Naive B cell (primary cell): ENCODE measurements at places on chromosomes 3 and 15. TPM values are rescaled to one million over a fixed set of nuclear protein-coding genes. Genes with fewer than 3 reads are reported as not detected.

DNA sequence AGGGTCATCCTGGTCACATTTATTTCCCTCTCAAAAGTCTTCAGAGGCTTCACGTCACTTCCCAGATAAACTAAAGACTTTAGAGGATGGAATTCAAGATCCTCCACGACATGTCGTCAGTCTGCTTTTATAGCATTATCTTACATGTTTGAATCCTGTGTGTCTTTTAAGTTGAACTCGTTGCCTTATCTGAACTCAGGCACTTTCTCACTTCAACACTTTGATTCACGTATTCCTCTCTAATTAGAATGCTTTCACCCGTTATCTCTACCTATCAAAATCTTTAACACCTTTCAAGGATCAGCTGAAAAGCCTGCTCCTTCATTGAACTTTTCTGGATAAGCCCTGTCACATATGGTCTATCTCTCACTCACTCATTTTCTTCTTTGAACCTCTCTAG, 97.1 kb downstream of the MAP2K5 start:
- DNase-seq, result no peak

- no peak for DNase-seq
Observed at GRCh38 chr15:53414167-53414566, 345.3 kb downstream of the WDR72 start.

DNA sequence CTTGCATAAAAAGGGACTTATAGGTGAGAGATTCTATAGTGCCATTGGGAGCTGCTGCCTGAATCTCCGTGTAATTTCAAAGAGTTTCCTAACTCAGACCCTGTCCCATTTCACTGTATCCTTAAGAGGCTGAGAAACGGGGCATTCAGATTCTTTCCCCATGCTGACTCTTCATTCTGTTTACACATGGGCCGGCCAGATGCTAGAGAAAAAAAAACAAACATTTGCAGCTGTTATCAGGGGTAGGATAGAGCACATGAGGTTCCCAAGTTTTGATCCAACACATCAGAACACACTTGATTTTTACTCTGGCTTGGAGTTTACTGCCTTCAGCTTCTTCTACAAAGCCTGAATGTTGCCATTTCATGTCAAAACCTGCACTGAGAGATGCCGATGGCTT, 215.9 kb upstream of the TPRG1 start:
- DNase-seq, result no peak

DNA sequence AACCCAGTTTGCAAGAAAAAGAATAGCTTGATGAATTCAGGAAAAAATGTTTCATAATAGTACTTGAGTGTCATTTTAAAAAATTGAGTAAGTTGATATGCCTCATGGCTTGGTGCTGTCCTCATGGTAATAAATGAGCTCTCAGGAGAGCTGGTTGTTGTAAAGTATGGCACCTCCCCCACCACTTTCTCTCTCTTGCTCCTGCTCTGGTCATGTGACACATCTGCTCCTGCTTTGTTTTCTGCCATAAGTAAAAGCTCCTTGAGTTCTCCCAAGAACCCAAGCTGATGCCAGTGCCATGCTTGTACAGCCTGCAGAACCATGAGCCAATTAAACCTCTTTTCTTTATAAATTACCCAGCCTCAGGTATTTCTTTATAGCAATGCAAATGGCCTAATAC, 108.8 kb upstream of the CRBN start:
- DNase-seq, result no peak

- DNase-seq, result no peak
Observed at GRCh38 chr15:71807125-71807629, 3.2 kb upstream of the NR2E3 start.

DNA sequence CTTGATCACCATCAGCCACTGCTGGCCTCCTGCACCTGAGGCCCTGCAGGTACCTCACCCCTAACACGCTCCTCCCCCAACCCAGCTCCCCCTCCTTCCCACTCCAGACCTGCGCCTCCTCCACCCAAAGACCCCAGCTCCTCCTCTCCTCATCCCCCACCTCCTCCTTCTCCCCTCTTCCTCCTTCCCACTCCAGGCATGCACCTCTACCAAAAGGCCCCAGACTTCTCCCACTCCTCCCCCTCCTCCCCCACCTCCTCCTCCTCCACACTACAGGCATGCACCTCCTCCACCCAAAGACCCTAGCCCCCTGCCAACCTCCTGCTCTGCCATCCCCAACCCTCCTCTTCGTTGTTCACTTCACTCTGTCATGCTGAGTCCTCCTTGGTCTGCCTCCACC, 42.7 kb downstream of the CYP11A1 start:
- no peak for DNase-seq

DNA sequence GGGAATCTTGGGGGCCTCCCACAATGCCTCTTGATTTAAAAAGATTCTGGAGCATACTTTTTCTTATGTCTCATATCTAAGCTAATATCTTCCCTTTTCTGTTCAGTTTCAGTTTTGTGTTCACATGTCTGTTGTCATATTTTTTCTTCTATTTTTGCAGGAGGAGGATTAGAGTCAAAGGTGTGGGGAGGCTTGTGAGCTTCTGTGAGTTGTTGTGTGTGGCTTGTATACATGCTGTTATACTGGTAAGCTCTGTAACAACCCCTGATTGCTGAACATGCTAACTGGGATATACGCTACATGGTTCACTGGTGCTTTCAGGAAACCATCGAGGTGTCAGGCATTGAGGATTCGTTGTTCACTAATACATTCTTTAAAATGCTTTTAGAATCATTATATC, 83.5 kb downstream of the SLC25A26 start:
- DNase-seq, result no peak

GRCh38 chr15:79677241-79677640, 219.6 kb downstream of the MTHFS start:
- no peak for DNase-seq

The GPR62 gene
- not detected for polyA plus RNA-seq

The PGBD4 gene
- 1.3 TPM for polyA plus RNA-seq

DNA sequence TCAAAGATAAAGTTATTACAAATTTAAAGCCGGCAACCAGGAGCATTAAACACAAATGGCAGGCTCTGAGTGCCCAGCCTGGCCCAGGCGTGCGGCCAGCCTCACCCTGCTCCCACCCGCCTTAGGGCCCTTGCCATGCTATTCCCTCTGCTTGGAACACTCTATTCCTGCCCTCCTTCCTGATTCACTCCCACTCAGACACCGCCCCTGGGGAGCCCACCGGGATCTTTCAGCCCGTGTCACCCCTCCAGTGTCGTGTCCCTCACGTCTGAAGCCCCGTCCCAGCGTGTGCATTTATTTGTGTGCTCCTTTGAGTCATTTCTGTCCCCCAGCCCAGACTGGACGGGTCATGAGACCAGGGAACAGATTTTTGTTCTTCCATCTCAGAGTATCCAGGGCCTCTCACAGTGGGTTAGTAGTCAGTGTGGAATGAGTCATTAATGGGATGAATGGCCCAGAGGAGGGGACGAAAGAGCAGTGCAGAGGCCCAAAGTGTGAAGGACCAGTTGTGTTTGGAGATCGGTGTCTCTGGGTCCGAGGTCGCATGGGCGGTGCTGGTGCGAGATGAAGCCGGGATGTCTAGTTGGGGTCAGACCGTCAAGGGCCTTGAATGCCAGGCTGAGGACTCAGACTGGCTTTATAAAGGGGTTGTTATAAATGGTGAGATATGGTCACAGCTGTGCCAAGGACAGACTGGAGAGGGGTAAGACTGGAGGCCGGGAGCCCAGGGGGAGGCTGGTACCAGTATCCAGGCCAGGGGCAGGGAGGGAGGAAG, 58.9 kb upstream of the SLC6A6 start:
- DNase-seq, result no peak

DNA sequence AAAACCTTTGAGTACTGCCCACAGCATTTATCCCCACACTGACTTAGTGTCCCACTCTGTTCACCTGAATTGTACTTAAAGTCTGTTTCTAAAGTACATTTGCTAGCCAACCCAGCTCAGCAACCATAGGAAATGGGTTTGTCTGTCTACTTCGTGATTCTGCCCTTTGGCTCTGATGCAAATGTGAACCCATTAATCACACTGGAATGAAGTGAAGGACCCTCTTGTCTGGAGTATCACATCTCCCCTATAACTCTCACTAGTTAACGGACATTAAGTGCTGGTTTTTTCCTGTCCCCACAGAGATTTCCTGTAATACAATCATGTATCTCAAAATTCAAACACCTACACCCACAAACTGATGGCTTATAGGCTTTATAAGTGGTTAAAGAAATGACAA, 20.5 kb downstream of the EID1 start:
- DNase-seq, result no peak

DNA sequence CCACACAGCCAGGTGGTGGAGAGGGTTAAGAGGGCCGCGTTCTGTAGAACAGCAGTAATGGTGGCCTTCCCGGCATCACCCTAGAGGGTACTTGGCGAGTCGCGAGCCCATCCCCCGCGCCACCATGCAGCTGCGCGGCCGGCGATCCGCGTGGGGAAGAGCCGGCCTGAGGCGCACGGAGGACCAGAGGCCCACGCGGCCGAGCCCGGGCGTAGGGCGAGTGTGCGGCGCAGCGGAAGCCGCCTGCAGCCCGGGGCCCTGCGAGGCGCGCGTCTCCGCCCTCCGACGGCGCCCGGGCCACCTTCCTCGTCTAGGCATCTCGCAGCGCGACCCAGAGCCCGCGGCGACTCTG, 423 bp downstream of the TKT start:
- peak; percentile 51 for DNase-seq

GRCh38 chr15:101617390-101617965, 34.7 kb downstream of the TM2D3 start:
- DNase-seq, result no peak

- DNase-seq, result no peak
Observed at GRCh38 chr3:139718415-139718814, 40.6 kb upstream of the NMNAT3 start.

The TRPM1 gene
- not detected for polyA plus RNA-seq

The TICRR gene
- not detected for polyA plus RNA-seq

The RHOV gene
- polyA plus RNA-seq, result not detected

GRCh38 chr3:123696808-123697207, 112.0 kb upstream of the HACD2 start:
- no peak for DNase-seq

The NR1I2 gene
- 0.65 TPM for polyA plus RNA-seq

- DNase-seq, result no peak
Observed at GRCh38 chr3:58027704-58028317, 19.6 kb downstream of the FLNB start.

The GUCA1C gene
- not detected for polyA plus RNA-seq

- no peak for DNase-seq
Observed at GRCh38 chr15:64324165-64324877, 31.7 kb downstream of the CSNK1G1 start.
